NK-92 treated with Interleukin-12 subunit alpha and Interleukin-12 subunit beta, amount 100 ng/mL, for 24 hours (cell line): ENCODE measurements at places on chromosomes 1 and 21.
A peak's percentile ranks its signal among the peaks of the same experiment; 100 is the strongest.

DNA sequence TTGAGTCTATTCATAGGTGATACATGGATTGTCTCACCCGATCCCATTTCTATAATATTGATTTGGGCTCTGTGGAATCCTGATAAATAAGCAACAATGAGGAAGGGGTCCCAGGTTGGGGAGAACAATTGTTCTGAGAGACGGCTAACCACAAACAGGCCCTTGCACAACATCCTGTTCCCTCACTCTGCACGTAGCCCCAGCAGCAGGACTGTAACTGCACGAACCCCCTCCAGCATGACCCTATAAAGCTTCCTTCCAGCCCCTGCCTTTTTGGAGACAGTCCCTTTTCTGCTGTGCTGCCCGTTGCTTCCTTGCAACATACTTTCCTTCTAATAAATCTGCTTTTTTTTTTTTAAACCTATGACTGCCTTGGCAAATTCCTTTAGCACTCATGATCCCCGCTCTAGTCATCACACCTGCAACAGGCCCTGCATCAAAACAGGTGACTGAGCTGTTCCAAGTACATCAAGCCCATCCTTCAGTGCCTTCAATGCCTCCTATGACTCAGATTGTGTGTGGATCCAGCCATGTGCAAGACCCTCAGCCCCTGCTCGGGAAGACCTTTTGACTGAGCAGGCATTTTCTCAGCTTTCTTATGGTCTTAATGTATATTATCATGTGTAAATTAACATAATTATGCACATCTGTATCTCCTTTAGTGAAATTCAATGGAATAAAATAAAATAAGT is 63.7 kb upstream of the B3GALNT2 start:
- peak; percentile 37 for DNase-seq

DNA sequence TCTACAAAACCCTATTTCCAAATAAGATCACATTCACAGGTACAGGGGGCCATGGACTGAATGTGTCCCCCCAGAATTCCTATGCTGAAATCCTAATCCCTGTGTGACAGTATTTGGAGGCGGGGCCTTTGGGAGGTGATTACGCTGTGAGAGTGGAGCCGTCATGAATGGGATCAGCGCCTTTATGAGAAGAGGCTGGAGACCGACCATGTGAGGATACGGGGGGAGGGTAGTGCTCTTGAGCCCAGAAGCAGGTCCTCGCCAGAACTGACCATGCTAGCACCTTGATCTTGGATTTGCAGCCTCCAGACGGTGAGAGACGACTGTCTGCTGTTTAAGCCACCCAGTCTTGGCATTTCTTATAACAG is 23.8 kb upstream of the KIF26B start:
- DNase-seq = no peak

DNA sequence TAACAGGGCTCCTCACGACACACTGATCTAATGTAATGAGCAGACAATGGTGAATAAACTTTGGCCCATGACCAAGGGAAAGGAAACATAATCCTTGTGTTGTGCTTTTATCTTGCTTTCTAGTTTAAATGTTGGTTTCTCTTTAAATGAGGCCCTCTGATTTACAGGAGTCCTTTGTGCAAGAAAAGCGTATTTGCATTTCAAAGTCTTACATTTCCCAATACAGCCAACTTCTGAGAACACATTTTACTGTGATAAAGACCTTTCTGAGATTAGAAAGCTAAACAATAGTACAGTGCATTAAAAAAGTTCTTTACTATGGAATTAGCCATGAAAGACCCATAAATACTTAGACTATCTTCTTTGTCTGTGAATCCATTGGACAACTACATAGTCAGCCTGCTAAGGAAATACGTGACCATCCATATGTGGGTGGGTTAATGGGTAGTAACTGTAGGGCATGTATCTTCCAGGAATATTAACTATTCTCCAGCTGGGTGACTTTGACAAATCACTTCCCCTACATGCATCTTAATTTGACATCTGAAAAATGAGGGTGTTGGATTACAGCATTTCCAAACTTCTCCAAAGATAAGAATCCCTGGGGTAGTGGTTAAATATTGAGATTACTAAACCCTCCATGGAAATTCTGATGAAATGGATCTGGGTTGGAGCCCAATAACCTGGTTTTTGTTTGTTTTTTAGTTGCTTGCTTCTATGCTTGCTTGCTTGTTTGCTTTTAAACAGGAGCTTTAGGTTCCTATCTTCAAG is 50.3 kb upstream of the USP1 start:
- DNase-seq = no peak

- no peak for DNase-seq
These were observed 42.3 kb downstream of the LACTBL1 start for GRCh38 chr1:22930240-22930912.

- DNase-seq = no peak
These were observed 14.3 kb downstream of the BACH1 start for GRCh38 chr21:29312981-29313380.

GRCh38 chr1:213526306-213526705 is 461.5 kb upstream of the PROX1 start:
- DNase-seq = no peak
